Astrocyte (in vitro differentiated cells and primary cell): ENCODE measurements at places on chromosomes 7 and 10.

- DNase-seq: peak; percentile 88
Observed at GRCh38 chr7:42247301-42247700, 10.3 kb upstream of the GLI3 start.

DNA sequence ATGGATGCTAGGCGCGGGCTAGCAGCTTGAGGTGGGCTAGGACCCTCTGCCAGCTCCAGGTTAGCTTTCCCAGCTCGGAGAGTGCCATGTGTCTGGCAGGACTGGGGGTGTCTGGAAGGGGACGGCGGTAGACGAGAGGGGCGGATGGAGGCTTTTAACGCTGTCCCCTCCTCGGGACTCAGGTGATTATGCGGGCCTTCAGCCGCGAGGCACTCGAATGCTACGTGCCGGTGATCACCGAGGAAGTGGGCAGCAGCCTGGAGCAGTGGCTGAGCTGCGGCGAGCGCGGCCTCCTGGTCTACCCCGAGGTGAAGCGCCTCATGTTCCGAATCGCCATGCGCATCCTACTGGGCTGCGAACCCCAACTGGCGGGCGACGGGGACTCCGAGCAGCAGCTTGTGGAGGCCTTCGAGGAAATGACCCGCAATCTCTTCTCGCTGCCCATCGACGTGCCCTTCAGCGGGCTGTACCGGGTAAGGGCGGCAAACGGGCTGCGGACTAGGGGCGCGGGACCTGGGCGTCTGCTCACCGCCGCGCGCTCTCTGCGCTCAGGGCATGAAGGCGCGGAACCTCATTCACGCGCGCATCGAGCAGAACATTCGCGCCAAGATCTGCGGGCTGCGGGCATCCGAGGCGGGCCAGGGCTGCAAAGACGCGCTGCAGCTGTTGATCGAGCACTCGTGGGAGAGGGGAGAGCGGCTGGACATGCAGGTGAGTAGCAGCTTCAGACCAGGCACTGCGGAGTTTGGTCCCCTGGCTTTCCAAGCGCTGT is 1.1 kb downstream of the CYP26A1 start:
- DNase-seq: no peak

- no peak for DNase-seq
Observed at GRCh38 chr7:156545979-156546378, 94.6 kb upstream of the RNF32 start.

DNA sequence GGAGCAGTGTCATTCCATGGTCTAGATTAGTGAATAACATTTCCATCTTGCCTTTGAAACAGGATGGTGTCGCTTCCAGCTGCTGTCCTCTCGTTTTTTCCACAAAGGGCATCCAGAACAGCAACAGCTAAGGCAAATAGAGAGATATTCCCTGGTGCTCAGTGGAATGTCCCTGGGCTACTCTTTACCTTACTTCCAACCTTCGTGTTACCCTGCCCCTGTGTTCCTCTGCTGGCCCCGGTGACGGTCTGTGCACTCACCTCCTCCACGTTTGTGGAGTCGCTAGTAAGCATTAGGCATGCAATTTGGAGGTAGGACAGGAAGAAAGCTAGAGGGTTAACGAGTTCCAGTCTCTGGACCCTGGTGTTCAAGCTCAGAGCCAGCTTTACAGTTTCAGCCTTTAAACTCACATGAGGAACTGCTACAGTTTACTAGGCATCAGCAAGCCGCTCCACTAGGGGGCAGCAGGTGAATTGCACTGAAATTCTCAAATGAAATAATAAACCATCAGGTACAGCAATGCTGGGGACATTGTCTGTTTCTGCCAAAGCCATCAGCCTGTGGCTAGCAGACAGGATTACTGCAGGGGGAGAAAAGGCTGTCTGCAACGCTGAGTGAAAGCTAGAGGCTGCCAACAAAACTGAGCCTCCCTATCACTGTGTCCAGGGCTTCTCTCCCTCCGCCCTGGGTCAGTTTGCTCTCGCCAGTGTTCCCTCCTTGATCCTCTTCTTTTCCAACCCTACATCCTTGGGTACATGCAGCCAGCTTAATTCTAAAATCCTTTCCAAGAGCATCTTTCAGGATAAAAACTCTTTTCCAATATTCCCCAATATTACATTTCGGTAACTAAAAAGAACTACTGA is 9.0 kb downstream of the MRPL32 start:
- peak; percentile 26 for DNase-seq
